ENCODE measurements at places on chromosomes 5 and 9.
A peak's percentile ranks its signal among the peaks of the same experiment; 100 is the strongest.

GRCh38 chr5:23825196-23825595 is 317.8 kb downstream of the PRDM9 start:
- no peak for DNase-seq

DNA sequence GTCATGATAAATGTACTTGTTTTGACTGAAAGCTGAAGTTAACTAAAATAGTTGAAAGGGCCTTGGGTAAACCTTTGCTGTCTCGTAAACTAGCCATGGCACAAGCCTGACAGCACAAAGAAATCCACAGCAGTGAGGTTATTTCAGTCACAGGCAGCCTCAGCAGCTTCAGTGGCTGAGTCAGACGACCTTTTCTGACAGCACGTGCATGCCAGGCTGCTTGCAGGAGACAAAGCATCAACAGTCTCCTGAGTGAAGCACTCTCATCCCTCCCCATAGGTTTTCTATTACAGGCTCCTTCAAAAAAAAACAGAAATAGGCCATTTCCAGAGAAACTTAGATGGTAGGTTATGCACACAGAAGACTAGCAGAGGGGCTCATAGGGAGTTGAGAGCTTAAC is 34.6 kb downstream of the OXCT1 start:
- peak; percentile 58 for DNase-seq

- no peak for DNase-seq
These were observed 20.9 kb upstream of the ZBTB43 start for GRCh38 chr9:126783949-126784348.

DNA sequence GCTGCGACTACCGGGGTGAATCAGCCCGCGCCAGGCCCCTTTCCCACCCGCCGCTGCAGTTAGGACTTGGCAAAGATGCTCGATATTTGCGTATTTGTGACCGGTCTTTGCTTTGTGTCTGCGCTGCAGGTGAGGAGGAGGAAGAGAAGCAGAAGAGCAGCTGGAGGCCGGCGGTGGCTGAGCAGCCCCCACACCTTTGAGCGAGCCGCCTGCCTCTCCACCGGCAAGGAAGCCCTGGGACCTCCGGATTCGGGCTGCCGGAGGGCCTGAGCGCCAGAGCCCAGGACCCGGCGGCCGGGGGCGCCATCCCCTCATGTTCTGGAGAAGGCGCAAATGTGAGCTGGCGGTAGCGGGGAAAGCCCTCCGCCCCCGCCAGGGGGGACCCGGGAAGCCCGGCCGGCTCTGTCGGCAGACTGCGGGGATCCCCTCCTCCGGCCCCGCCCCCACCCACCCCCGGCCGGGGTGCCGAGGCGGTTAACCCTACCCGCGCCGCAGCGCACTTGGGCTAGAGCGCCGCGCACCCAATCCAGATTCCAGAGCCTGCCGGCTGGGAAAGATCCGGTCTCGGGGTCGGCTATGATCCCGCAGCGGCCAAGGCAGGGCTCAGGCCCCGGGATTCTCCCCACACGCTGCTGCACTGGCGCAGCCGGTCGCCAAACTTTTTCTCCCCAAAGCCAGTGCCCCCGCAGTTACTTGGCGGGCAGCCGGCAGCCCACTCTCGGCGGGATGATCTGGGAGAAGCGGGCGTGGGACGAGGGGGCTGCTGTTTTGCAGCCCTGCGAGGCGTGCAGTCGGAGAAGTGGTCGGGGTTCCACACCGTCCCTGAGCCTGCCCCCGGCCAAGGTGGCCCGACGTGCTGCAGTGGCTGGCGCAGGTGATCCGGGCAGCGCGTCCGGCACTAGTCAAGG is 800 bp upstream of the KCNN2 start:
- DNase-seq, result peak; percentile 53

- DNase-seq, result no peak
These were observed 92.2 kb upstream of the CKMT2 start for GRCh38 chr5:81140943-81141342.

GRCh38 chr9:69250681-69251080 is 74.3 kb upstream of the ENTREP1 start:
- DNase-seq, result no peak

DNA sequence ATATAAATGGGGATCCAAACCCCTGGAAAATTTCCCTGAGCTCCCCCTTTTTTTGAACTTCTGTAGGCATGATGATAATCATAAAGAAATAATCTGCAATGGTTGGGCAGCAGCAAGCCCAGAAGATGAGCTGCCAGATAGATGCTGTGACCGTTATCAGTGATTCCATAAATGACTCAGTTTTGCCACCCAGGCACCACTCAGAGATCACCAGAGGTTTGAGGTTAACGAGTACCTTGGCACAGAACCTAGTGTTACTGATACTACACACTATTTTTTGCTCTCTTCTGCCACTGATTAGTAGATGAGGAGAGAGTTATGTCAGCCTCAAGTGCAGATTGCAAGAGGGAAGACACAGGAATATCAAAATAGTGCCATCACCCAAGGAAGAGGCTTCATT is 199.3 kb upstream of the PTGER4 start:
- no peak for DNase-seq

DNA sequence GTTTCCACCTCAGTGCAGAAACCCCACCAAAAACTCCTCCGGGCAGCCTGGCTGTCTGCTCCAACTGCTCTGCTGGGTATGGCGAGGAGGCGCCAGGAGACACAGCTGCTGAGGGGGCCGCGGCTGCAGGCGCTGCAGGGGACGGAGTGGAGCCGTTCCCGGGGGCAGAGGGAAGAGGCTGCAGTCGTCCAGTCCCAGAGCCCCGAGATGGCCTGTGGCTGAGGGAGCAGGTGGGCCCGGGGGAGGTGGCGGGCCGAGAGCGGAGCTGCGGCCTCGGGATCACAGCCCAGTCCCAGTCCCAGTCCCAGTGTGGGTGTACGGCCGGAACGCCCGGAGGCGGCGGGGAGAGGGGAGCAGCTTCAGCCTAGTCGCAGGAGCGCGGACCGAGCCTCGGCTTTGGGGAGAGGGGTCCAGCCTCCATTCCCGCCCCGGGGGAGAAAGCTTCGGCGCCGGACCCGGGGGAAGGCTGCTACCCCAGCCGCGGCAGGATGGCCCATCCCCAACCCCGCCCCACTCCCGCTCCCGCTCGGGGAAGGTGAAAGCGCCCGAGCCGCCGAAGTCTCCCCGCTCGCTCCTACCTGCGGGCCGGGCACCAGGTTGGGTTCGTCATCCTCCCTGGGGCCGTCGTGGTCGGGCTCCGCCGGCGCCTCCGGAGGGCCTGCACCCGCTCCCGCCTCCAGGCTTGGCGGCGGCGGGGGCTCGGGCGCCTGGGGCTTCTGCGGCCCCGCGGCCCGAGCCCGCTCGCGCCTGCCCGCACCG is 513 bp downstream of the FAM193B start:
- no peak for DNase-seq
